ENCODE measurements at places on chromosomes 13 and 19.

GRCh38 chr13:93158565-93158964 is 68.0 kb upstream of the GPC6 start:
- DNase-seq = no peak

DNA sequence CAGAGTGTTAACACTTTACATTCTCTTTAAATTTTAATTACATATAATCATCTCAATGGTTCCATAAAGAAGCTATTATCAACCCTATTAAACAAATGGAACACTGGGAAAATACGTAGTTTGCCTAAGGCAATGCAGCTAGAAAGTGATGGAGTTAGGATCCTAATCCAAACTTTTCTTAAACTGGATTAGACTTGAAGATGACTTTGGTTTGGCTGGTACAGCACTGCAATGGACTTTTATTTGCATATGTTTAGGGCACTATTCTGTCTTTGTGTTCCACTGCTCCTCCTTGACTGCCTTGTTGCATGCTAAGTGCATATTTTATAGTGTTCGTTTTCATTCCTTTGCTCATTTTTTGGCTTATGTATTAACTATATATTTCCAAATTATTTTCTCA is 133.5 kb upstream of the UFM1 start:
- DNase-seq = no peak

DNA sequence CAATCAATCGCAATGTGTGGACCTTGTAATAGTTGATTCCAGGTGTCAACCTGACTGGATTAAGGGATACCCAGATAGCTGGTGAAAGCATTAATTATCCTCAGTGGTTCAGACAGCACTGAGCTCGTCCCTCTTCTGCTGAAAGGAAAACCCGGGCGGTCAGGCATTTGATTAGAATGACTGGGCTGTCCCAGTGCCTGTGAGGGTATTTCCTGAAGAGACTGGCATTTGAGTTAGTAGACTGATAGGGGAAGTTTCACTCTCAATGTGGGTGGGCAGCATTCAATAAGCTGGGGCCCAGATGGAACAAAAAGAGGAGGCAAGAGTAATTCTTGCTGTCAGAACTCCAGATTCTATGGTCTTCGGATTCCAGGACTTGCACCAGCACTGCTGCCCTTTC is 31.9 kb downstream of the KPNA3 start:
- DNase-seq = no peak

GRCh38 chr19:48784527-48784926 is 26.3 kb downstream of the BCAT2 start:
- no peak for DNase-seq

GRCh38 chr13:32476892-32477291 is 49.0 kb upstream of the N4BP2L1 start:
- DNase-seq = no peak

DNA sequence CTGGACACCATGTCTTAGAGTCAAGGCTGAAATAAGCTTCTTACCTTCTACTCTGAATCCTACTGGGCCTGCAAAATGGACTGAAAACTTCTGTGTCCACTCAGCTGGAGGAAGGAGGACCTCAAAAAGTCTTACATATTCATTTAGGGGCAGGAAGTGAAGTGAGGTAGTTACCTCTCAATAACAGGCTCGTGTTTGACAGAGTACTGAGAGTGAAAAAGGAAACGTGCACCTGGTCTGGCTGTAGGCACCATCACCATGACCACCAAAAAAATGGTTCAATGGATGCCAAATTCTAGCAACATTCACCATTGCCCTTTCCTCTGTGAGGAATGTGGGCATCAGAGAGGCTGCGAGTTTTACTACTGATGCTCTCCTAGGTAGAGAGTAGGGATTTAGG is 176.2 kb downstream of the RFC3 start:
- no peak for DNase-seq

GRCh38 chr19:43675906-43676305 is 5.9 kb upstream of the PLAUR start:
- DNase-seq = no peak

DNA sequence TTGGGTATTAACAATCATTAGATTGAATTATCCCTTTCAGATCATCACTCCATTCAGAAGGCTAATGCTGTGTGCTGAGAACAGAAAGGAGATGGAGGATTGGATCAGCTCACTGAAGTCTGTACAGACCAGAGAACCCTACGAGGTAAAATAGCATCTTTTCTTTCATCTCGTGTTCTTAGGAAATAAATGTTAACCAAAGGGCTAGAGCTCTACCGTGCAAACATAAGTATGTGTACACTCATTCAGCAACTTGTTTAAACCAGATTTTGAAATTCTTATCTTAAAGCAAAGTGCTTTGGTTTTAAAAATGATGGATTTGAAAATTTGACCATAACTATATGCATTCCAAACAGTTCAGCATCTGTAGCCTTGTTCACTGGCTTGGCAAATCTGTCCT is 106.8 kb downstream of the DGKH start:
- no peak for DNase-seq

- DNase-seq = no peak
Measured at GRCh38 chr19:29667901-29668341, 2.7 kb downstream of the PLEKHF1 start.

DNA sequence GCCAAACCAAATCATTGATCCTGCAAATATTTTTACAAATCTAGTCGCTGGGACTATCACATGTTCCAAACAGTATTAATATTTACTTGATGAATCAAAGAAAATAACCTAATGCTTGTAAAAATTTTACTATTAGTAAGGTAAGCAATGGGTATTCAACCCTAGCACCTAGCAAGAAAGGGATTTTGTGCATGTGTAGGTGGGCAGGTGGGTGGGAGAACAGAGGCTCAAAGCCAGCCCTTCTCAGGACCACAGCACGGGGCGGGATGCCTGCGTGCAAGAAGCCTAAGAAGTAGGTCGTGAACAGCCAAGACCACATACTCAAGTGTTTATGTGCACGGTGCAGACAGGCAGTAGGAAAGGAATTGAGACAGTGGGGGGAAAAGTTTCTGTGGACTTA is 26.6 kb downstream of the DOCK9 start:
- no peak for DNase-seq

DNA sequence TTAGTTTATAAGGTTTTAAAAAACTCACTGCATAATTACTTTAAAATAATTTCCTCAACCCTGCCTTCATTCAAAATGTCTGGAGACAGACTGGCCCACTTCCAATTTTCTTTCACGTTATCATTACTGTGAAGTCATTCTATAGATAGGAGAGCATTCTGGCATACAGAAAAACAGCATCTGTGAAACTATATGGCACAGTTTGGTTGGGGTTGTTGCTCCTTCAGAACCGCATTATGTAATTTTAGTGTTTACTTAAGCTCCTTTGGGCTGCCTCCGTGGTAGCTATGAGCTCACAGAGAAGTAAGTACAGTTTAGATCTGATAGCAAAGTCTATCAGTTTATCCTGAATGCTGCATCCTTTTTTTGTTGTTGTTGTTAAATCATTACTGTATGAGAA is 104.3 kb downstream of the KCNRG start:
- DNase-seq = no peak

DNA sequence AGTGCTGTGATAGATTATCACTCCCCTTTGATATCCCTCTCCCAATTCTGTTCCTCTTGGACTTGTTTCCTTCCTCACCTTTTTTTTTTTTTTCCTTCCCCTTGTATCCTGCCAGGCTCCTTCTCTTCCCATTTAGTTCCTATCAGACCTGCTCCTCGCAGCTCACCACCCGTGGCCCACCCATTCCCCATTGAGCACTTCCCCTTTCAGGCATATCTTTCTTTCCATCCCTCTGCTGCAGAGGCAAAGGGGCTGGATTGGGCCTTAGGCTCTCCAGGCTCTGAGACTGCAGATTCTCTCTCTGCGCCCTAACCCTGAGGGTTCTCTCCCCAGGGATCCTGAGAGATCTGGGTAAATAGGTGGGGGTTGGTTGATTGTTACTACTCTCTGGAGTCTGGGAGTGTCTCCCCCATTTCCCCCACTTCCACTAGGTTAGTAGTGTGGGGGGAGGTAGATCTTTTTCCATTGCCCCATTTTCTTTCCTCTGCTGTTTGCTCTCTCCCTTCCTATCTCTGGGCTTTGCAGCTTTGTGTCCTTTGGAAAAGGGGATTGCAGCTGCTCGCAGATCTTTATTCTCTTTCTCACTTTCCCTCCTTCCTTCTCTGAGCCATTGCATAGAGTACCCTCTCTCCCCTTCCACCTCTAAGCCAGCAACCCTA is 2.3 kb downstream of the ARHGAP35 start:
- no peak for DNase-seq

DNA sequence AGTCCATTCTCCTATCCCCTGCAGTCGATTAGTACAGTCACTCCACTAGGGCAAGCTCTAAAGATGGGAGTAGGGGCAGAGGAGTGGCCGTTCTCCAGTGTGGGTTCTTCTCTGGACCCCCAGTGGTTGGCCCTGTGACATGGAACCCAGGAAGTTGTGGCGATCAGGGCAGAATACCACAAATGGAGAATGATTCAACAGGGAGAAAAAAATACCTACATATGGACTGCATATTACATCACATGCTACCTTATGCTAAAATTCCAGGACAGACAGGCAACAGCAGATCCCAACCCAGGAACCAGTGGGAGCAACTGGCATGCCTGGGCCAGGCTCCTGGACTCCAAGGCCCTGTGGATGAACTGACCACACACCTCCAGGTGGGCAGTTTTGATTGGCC is 20.4 kb downstream of the POU2F2 start:
- DNase-seq = no peak

DNA sequence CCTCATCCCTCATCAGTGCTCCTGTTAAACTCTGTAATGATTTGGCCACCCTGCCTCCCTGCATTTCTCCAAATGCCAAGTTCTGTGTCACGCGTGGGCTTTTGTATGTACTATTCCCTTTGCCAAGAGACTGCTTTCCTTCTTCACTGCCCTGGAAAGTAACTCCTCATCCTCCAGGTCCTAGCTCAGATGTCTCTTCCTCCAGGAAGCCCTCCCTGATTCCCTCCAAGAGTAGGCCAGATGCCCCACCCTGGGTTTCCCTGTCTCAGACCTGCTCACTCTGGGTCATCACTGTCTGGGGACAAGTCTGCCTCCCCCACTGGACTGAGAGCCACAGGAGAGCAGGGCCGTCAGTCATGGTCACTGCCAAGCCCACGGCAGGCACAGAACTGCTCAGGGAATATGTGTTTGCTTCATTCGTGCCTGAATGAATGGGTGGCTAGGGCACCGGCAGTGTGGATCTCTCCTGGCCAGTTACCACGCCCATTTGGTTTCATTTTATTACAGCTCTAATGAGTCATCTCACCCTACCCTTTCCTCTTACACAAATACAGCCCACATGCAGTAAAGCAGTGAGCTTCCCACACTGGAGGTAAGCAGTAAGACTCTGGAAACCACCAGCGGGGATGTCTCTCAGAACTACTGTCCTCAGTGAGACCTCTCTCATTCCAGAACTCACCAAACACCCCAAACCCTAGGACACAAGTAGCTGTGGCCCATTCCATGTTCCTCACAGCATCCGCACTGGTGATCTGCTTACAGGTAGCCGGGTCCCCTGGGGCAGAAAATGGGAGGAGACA is 12.1 kb upstream of the GPR4 start:
- no peak for DNase-seq

- no peak for DNase-seq
Measured at GRCh38 chr13:102609696-102610095, 12.9 kb downstream of the TPP2 start.

- no peak for DNase-seq
Measured at GRCh38 chr13:34258646-34259386, 440.9 kb downstream of the RFC3 start.

GRCh38 chr13:79782541-79783205 is 301.7 kb downstream of the NDFIP2 start:
- no peak for DNase-seq

DNA sequence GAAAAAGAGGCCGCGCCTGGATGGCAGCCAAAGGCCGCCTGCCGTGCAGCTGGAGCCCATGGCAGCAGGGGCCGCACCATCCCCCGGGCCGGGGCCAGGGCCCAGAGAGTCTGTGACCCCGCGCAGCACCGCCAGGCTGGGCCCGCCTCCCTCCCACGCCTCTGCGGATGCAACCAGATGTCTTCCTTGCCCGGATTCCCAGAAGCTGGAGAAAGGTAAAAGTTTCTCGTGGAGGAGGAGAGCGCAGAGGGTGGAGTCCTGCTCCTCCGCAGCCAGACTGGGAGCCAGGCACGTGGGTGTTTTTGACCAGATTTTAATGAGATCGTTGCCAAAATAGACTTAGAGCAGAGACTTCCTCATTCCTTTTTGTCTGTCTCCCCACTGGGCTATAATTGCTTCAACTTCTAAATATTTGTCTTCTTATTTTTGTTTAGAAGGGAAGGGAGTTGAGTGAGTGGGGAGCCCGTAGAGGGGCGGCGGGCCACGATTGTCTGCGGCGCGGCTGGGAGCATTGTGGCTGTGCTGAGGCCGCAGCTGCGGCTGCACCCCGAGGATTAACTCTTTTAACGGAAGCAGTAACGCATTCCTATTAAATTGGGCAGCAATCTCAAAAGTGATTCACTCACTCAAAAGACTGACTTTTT is 22.8 kb upstream of the NDUFS7 start:
- no peak for DNase-seq

GRCh38 chr13:50780201-50781015 is 63.1 kb downstream of the DLEU7 start:
- DNase-seq = no peak

DNA sequence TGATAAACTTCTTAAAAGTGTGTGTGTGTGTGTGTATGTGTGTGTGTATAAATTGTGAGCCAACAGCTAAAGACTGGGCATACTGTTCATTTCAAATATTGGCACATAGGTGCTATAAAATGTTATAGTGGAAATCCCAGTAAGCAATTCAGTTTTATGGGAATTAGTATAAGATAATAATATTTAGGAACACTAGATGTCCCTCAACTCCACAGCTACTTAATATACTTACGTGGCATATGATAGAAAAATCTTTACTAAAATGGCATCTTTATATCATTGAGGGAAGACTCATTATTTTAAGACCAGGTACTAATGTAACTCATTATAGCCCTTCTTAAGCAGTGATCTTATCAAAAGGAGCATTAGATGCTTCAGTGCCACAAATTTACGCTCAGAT is 266.2 kb downstream of the MAB21L1 start:
- DNase-seq = no peak

DNA sequence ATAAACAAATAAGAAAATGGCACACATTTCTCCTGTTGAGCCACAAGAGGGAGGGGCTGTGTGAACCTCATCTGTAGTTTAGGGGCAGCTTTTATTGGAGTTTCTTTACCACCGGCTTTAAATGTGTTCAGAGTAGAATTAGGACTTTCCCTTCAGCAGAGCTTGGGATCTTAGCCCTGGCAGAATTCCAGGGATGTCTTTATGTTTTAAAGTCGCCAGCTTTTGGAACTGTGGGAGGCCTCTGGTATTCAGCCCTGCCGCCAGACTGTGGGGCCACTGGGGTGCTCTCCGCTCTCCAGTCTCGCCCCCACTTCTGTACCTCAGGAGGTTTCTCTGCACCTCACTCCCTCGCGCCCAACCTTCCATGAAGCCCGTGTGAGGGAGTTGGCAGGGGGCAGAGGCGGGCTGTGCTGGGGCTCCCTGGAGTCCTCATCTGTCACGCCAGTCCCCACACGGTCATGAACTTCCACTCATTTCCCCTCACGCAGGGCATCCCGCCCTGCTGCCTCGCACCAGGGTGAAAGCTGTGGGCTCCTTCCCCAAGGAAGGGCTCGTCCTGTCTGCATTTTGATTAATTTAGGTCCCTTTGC is 31.5 kb downstream of the CCDC8 start:
- no peak for DNase-seq

All from cortex of kidney (tissue), 1 donor.